ENCODE measurements at places on chromosomes 6 and 20. TPM values are rescaled to one million over a fixed set of nuclear protein-coding genes. Genes with fewer than 3 reads are reported as not detected.

Gene CGA
- not detected for total RNA-seq

Gene FAM184A
- total RNA-seq, result 0.76 TPM

Gene NPBWR2
- total RNA-seq, result not detected

Gene RIMS4
- total RNA-seq, result 0.08 TPM

Gene CDK19
- total RNA-seq, result 19.1 TPM

Gene SLC25A27
- 3.4 TPM for total RNA-seq

Gene RAB32
- 5.7 TPM for total RNA-seq

Gene SPEF1
- total RNA-seq, result not detected

Gene ZFP57
- 2.1 TPM for total RNA-seq

Gene OR2B6
- total RNA-seq, result not detected

Gene ECT2L
- not detected for total RNA-seq

Gene CDSN
- 0.08 TPM for total RNA-seq

Gene C6orf47
- 18.1 TPM for total RNA-seq

Gene RSPH9
- total RNA-seq, result not detected

Gene EYA4
- 0.20 TPM for total RNA-seq

Gene EEF1E1
- 21.4 TPM for total RNA-seq

Gene PACRG
- total RNA-seq, result 0.76 TPM

Gene GPLD1
- total RNA-seq, result 1.4 TPM

Gene MMP24OS
- total RNA-seq, result 57.6 TPM

Gene HFE
- total RNA-seq, result 4.7 TPM

Gene DLK2
- 8.9 TPM for total RNA-seq

Gene TREM2
- total RNA-seq, result 1.7 TPM

Gene NINL
- 4.8 TPM for total RNA-seq

Data from esophagus mucosa (tissue), 1 donor.